Activated CD4-positive, alpha-beta T cell treated with anti-CD3 and anti-CD28 coated beads for 4 hours (primary cell): ENCODE measurements at places on chromosomes 12 and 14.
A peak's percentile ranks its signal among the peaks of the same experiment; 100 is the strongest.

- no peak for DNase-seq
Measured at GRCh38 chr12:4032924-4033615, 159.9 kb upstream of the PARP11 start.

GRCh38 chr14:56023661-56024081 lies 94.5 kb upstream of the PELI2 start:
- no peak for DNase-seq

GRCh38 chr14:67620217-67620785 lies 581 bp downstream of the ARG2 start:
- no peak for DNase-seq

DNA sequence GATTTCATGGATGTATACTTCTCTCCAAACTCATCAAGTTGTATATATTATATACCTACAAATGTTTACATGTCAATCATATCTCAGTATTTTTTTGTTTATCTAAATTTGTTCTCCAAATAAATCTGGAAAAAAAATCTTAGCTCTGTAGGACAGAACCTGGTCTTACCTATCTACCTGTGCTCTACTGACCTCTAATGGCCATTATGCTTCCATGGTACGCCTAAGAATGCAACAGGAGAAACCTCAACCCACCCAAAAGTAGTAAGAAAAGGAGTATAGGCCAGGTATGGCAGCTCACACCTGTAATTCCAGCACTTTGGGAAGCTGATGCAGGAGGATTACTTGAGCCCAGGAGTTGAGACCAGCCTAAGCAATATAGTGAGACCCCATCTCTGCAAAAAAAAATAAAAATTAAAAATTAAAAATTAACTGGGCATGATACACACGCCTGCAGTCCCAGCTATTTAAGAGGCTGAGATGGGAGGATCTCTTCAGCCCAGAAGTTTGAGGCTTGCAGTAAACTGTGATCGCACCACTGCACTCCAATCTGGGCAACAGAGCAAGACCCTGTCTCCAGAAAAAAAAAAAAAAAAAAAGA lies 8.7 kb downstream of the OR11H4 start:
- no peak for DNase-seq

GRCh38 chr12:62606654-62607053 lies 140.0 kb downstream of the MON2 start:
- DNase-seq: no peak

DNA sequence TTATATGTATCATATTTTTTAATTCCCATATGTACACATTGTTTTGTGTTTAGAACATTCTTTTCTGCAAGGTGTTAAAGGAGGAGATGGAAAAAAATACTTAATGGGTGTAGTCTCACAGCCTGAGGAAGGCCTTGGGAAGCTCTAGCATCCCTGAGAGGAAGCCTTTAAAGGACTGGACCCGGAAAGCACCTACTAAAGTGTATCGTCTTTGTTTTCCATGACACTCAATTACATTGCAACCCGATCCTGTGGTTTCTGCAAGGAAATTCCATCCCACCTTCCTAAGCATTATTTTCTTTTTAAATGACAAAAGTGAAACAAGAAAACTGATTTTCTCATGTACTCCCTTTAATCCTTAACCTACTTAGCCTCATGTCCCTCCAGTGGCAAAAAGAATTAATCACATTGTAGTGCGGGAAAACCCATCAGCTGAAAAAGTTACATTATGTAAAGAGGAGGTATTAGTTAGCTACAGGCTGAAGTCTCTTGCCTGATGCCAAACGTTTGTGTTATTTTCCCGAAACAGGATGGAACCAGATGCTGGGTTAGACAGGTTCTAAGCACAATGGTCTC lies 147.8 kb upstream of the CPSF6 start:
- DNase-seq: no peak

- DNase-seq: no peak
Measured at GRCh38 chr14:70702161-70702560, 60.4 kb downstream of the TTC9 start.

DNA sequence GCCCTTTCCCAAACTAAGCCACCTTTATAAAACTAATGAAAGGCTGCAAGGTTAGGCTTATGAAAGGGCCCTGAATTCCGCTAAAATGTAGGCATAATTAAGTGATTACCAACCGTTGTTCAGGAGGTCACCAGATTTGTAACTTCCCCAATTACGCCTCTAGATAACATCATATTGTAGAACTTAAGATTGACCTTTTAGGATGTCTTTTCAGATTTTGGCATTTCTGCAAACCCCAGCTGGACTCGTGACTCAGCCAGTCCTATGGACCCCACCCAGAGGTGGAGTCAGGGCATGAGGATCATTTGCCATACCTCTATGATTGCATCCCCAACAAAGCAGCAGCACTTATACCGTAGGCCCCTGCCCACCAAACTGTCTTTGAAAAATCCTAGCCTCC lies 3.7 kb upstream of the LPCAT3 start:
- DNase-seq: no peak

DNA sequence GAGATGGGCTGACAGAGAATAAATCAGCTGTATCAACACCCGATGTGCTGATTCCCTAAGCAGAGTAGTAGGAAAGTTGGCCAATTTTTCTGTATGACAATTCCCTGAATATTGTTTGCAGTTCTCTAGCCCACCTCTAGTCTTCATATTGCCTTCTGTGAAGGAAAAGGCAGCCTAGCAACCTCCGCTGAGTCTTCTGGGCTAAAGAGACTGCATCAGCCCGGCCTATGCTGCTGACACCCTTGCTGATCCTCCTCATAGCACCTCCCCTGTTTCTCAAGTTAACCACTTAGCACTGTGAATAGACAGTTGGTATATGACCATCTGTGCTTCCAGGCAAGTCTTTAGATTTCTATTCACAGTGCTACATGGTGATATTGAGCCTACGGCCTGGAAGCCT lies 161.1 kb upstream of the EGLN3 start:
- no peak for DNase-seq

- peak; percentile 52 for DNase-seq
Measured at GRCh38 chr14:75279153-75279762, 630 bp downstream of the FOS start.

DNA sequence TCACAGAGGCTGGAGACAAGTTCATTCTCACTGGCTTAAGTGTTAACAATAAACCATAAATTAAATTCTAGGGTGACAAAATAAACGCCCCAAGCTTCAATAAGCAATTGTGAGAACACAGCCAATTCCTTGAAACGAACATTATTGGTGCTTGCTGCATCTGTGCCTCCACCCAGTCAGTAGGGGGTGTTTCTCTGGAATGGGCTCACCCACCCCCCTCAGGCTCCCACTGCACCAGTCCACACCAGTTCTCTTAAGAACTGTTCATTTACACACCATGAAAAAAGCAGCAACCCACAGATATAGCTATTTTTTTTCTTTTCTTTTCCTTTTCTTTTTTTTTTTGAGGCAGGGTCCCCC lies 34.7 kb downstream of the CDC42BPB start:
- no peak for DNase-seq

- DNase-seq: no peak
Measured at GRCh38 chr14:93086441-93087055, 29.2 kb downstream of the ITPK1 start.

GRCh38 chr12:40892528-40892927 lies 200.3 kb downstream of the CNTN1 start:
- no peak for DNase-seq

DNA sequence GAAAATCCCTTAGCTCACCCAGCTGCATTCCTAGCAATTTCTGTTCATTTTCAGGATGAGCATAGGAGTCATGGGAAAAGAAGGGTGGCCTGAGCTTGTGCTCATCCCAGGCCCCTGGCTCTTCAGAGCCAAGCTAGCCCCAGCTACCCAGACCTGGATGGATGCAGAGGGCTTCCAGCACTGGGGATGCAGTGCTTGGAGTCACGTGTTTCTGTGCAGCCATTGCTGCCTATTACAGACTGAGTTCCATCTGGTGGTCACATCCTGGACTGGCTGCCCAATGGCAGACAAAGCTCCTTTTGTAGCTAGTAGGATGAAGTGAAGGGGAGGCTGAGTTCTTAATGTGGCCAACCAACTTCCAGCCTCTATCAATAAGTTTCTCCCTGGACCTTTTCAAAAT lies 54.2 kb upstream of the JDP2 start:
- no peak for DNase-seq

- DNase-seq: no peak
Measured at GRCh38 chr12:115404761-115405470, 720.9 kb upstream of the TBX3 start.

DNA sequence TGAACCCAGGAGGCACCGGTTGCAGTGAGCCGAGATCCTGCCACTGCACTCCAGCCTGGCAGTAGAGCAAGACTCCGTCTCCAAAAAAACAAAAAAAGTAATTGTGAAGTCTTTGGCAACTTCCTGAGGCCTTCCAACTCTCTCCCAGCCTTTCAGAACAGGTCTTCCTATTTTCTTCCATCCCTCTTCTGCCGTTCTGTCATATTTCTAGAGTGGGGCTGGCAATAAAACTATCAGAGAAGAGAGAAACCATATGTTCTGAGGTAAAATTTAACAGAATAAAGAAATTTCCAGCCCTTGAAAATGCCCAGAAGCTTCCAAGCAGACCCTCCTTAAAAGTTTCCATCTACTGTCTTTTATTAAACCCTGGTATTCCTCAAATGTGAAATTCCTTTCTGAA lies 100.4 kb downstream of the HMGA2 start:
- DNase-seq: no peak

DNA sequence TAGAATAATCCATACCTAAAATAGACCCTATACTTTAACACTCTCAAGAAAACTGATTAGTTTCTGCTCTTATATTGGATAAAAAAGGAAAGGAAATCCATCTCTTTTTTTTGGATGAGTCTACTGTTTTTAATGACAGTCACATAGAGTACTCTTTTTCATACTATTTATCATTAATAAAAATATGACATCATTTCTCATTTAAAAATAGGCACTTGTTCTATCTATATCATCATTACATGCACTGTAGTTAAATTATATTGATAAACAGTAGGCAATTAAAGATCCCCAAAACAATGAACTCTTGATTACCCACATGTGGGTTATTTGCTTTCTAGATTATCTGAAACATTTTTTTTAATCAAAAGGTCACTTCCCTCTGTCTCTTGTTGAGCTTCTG lies 338.8 kb downstream of the NELL2 start:
- DNase-seq: no peak

- DNase-seq: no peak
Measured at GRCh38 chr12:20398686-20399085, 30.3 kb downstream of the PDE3A start.

DNA sequence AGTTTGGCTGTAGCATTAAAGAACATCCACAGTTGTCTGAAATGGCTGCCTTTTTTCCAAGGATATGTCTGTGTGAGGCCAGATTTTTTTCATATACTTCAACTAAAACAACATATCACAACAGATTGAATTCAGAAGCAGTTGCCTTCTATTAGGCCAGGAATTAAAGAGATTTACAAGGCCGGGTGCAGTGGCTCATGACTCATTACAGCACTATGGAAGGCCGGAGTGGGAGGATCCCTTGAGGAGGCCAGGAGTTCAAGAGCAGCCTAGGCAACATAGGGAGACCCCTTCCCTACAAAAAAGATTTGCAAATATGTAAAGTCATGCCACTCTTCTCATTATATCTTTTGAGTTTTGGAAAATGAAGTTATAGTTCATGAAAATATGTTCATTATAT lies 108.6 kb downstream of the KTN1 start:
- DNase-seq: no peak

DNA sequence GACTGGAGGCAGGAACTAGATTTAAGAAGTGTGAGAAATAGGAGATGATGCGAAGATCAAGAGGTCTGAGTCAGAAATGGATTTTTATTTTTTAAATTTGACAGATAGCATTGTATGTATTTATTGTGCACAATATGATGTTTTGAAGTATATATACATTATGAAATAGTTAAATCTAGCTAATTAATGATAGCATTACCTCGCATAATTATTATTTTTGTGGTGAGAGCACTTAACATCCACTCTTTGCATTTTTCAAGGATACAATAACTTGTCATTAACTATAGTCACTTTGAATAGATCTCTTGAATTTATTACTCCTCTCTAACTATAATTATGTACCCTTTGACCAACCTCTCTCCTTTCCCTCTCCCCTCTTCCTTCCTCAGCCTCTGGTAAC lies 3.7 kb downstream of the SMOC1 start:
- no peak for DNase-seq

GRCh38 chr12:64085996-64086395 lies 136.1 kb downstream of the KICS2 start:
- DNase-seq: no peak

- DNase-seq: no peak
Measured at GRCh38 chr12:91506452-91506851, 323.8 kb upstream of the DCN start.

- no peak for DNase-seq
Measured at GRCh38 chr14:33229269-33229929, 290.7 kb downstream of the NPAS3 start.

- no peak for DNase-seq
Measured at GRCh38 chr12:13152281-13152680, 44.2 kb upstream of the EMP1 start.

DNA sequence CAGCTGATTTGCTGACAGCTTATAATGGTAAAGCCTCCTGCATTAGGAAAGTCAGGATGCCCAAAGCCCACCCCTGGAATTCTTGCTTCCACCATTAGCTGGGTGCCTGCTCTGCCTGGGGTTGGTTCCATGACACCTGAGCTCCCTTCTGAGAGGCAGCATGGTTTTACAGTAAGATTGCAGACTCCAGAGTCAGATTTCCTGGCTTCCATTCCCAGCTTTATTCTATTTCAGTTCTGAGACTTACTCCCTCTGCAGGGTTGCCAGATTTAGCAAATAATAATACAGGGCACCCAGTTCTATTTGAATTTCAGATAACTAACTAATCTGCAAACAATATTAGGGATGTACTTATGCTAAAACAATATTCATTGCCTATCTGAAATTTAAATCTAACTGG lies 12.2 kb downstream of the STAB2 start:
- no peak for DNase-seq

DNA sequence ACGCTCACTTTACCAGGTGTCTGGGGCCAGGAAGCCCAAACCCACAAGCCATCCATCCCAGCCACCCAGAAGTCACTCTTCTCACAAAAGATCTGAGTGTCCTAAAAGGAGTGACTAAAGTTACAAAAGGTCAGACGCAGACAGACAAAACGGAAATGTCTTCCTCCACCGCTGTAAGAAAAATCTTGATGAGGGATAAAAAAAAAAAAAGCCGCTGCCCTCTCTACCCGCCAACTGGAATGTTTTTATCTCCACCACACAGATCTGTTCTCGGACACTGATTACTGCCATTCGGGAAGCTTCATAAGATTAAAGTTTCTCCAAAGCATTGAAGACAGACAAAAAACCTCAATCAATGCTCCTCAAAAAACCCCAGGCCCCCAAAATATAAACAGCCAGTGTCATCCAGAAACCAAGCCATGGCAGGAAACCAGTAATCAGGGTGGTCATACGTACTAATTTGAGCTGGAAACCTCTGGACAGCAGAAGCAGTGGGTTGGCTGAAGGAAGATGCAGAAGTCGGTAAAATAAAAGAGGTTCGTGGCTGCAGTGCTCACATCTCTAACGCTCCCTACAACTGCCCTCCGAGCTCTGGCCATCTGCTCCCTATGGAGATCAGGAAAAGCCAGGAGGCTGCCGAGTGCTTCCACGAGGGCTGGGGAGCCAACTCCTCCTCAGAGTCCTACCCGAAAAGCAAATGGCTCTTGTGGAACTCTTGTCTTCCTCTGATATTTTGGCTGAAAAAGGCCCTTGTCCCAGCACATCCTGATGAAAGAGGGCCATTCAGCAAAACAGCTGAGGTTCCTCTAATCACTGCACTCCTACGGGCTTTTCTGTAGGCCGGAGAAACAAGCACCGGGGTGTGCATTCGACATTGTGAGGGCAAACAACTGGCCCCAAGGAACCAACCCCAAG lies 30.3 kb downstream of the SSH1 start:
- DNase-seq: no peak
